ENCODE measurements at places on chromosomes 13 and 19.

DNA sequence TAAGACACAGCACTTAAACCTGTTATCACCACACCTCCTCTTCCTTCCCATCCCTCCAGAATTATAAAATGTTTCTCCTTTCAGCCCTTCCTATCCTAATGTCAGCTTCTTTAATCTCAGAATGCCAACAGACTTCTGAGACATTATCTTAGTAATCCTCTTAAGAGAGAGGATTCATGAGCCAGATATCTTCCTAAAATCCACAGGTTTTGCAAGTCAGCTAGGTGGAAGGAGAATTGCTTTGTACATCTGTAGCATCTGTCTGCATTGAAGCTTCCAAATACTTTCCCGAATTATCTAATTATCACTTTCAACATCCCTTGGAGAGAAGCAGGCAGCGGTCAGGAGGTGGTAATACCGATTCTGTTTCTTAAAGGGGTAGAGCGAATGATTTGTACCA lies 179.1 kb downstream of the DCT start:
- DNase-seq, result no peak

- no peak for DNase-seq
These were observed 1921.9 kb downstream of the OLFM4 start for GRCh38 chr13:54950546-54950945.

DNA sequence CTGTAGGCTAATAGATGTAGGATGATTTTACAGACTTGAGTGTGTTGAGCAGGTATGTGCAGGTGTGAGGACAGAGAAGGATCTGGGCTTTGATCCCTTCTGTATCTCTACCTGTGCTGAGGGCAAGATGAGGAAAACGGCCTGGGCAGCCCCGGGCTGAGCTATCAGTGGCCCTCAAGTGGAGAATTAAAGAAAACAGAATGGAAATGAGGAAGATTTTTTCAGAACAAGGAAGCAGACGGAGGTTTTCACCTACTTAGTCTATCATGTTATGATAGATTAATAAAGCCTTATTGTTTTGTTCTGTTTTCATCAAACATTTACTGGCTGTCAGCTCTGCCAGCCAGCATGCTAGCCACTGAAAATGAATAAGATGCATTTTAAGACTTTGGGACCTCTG lies 22.3 kb upstream of the FOXO1 start:
- no peak for DNase-seq

DNA sequence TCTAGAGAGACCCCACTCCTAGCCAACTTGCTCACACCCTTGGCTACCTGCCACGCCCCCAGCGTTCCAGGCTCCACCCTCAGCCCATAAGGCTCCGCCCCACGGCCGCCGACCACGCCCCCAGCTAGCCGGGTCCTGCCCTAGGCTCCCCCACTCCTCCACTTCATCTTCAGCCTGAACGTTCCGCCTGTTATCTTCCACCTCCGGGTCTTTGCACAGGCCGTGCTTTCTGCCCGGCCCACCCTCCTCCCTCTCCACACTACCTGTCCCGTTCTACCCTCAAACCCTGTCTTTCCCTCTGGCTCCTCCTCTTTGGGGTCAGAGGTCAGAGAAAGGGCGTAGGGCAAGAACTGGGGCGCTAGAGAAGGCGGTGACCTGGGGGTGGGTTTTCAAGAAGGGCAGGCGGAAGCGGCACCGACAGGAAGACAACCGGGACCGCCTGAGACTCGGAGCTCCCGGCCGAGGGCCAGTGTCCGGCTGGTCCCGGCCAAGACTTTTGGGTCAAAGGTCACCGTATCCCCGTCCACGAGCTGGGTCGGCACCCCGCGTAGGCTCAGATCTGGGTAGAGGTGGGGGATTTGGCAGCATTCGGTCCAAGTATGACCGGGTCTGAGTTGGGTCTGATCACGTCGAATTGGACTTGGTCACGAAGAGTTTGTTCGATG lies 2.2 kb downstream of the PDE4C start:
- peak; percentile 53 for DNase-seq

GRCh38 chr13:107730813-107731212 lies 484.5 kb downstream of the LIG4 start:
- no peak for DNase-seq

DNA sequence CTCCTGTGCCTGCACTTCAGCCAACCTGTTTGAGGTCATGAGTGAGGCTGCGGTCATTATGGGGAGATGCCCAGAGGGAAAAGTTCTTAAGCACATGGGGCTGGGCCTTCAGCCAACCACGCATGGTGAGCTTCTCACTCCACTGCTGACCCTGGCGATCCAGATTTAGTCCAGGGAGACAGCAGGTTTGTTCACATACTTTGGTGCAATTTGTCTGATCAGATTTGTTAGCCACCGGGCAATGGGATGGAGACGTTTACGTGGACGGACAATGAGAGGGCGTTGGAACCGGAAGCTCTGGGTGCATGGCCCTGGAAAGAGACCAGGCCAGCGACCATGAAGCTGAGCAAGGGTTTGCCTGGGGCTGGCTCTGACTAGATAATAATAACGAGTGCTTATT lies 56.2 kb downstream of the RGCC start:
- DNase-seq, result no peak

DNA sequence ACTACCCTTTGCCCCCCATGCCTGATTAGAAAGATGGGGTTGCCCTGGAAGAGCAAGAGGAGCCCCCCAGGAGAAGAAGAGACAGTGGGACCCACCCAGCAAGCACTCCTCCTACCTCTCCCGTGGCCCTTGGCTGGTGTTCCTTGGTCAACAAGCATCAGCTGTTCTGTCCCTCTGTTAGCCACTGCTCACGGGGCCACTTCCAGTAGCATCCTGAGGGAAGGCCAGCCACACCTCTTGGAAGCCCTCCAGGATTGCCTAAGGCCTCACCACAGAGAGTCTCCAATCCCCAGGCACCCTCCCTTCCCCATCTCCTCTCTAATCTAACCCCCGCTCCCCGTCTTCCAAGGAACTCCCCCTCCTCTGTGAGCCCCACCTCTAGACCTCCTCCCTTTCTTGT lies 15.1 kb upstream of the DPP9 start:
- no peak for DNase-seq

DNA sequence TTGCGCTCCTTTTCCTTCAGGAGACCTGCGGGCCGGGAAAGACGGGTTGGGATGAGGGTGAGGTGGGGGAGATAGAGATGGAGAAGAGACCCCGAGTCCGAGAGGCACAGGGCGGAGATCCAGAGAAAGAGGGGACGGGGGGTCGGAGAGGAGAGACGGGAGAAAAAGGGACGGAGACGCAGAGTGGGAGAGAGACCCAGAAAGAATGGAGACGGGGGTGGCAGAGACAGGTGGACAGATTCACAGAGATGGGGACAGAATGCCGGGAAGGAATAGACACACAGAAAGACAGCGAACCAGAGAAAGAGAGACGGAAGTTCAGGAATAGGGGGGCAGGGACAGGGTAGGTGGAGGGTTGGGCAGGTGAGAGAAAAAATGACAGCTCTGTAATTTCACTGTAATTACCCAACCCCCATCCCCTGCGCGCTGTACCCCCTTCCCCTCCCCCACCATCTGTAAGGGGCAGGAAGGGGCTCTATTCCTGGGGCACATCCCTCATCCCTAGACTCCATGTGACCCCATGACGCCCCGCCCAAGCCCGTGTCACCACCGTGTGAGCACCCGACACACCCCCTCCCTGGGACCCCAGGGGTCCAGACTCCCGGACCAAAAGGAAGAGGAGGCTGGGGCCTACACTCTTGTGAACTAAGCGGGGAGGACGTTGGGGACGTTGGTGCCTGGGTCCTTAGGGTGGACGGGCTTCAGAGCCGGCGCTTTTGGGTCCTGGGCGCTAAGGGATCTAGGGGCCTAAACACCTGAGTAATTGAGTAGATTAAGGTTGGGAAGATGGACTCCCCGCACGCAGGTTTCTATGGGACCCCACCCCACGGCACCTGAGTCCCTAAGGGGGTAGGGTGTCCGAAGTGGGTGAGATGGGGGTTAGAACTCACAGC lies 967 bp downstream of the DBP start:
- no peak for DNase-seq

DNA sequence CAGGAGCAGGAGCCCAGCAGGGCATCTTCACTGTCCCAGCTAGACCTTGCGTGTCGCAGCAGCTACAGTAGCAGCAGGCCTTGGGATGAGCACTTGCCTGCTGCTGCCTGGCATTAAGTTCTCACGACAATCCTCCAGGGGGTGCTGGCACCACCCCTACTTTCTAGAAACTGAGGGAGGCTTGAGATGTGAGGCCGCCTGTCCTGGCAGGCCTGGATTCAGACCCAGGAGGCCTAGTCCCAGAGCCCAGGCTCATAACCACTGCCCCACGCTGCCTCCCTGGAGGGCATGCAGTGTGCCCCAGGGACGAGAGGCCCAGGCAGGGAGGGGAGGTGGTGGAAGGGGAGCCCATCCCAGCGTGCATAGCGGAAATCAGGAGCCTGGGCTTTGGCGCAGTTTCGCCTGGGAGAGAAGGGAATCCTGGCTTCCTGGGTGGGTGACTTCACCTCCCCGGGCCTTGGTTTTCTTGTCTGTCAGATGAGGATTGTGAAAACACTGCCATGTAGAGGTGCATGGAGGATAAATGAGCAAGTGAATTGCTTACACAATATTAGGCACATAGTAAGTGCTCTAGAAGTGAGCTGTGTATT lies 26.1 kb downstream of the PPP5C start:
- no peak for DNase-seq

- DNase-seq, result no peak
These were observed 703 bp downstream of the ZNF506 start for GRCh38 chr19:19820774-19821320.

DNA sequence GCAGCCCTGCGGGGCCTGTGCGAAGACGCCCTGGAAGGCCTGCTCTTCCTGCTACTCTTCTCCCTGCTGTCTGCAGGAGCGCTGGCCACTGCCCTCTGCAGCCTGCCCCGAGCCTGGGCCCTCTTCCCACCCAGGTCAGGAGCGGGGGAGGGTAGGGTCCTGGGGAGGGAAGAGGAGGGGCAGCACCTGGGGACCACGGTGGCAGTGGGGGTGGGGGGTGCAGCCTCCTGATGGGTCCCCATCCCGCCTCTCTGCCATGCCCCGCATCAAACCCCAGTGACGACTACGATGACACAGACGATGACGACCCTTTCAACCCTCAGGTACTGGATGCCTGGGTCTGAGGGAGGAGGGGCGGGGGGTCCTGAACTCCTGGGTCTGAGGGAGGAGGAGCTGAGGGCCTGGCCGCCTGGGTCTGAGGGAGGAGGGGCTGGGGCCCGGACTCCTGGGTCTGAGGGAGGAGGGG lies 13.4 kb upstream of the LENG8 start:
- no peak for DNase-seq

DNA sequence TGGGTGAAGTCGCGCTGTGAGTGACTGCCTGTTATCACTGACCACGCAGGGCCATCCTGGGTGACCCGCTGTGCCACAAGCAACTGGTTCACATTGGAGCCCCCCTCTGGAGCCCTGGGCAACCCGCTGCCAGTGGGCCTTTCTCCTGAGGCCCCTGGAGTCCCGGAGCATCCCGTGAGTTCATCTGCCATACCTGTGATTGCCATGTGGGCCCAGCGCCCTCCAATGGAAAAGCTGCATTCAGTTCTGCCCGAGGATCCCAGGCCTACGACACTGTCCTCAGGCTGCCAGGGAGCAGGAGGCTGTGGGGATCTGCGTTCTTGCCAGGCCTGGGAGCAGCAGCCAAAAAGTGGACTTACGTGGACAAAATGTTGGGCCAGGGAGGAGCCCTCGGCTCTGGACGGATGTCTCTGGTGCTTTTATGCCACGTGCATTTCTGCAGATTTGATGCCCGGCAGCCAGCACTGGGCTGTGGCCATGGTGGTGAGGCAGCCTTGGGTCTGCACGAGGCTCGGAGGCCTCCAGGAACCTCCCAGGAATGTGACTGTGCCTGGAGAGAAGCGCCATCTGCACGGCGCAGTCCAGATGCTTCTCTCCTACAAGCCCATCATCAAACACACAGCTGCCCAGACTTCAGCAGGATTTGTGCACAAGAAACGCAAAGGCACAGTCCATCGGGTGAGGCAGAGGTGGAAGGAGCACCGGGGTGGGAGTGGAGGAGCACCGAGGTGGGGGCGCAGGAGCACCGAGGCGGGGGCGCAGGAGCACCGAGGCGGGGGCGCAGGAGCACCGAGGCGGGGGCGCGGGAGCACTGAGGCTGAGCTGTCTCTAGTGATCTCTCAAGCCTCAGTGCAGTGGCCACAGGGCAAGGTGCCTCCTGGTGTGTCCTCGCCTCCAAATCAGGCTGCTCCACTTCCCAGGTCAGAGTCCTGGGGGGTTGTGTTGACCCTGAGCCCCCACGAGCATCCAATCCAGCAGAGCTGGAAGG lies 44.0 kb downstream of the C13orf46 start:
- DNase-seq, result no peak

DNA sequence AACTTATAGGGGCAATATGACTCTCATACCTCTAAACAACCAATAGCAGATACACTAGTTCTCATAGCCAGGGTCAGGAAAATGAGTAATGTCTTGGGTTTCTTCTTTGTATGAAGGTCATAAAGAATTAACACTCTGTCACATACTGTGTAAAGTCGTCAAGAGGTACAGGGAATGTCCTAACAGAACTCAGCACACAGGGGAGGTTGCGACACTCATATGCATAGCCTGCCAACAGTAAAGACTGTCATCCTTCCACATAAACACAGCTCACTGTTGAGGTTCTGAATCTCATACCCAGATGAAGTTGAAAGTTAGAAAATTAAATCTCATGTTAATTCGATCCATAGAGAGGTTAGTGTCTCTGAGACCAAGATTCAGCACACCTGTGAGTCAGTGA lies 34.2 kb upstream of the ZNF254 start:
- no peak for DNase-seq

DNA sequence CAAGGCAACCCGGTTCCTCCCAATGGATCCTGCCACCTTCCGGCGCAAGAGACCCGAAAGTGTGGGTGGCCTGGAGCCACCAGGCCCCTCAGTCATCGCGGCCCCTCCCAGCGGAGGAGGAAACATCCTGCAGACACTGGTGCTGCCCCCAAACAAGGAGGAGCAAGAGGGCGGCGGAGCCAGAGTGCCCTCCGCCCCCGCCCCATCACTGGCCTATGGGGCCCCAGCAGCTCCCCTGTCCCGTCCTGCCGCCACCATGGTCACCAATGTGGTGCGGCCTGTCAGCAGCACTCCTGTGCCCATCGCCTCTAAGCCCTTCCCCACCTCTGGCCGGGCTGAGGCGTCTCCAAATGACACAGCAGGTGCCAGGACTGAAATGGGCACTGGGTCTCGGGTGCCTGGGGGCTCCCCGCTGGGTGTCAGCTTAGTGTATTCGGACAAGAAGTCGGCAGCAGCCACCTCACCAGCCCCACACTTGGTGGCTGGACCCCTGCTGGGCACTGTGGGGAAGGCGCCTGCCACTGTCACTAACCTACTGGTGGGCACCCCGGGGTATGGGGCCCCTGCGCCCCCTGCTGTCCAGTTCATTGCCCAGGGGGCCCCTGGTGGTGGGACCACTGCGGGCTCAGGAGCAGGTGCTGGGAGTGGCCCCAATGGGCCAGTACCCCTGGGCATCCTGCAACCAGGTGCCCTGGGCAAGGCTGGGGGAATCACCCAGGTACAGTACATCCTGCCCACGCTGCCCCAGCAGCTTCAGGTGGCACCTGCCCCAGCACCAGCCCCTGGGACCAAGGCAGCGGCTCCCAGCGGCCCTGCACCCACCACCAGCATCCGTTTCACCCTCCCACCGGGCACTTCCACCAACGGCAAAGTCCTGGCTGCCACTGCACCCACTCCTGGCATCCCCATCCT lies 11.2 kb upstream of the PRR19 start:
- no peak for DNase-seq
